Peyer's patch (tissue), 4 donors: ENCODE measurements at places on chromosomes 4 and X. TPM values are rescaled to one million over a fixed set of nuclear protein-coding genes. Genes with fewer than 3 reads are reported as not detected.

DNA sequence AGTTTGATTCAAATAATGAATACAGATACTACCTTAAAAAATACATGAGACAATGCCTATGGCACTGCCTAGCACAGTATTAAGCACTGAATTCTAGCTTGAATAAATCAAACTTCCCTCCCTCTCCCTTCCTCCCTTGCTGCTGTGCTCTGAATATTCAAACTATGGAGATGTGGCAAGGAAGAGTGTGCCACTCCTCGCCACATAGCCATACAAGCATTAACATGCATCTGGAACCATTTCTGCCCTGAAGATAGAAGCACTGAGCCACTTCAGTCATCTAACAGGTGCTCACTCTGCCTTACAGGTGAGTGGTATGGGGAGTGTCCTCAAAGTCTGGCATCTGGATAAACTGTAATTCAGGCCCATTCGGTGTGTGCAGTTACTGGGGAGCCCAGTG lies 276.9 kb downstream of the ARHGAP24 start:
- H3K27ac ChIP-seq: no peak overlapping the region
- H3K27me3 ChIP-seq: no peaks in the 10 kb centered on the region
- H3K4me3 ChIP-seq: no peak overlapping the region
- H3K36me3 ChIP-seq: no peaks in the 10 kb centered on the region
- DNase-seq: no peak

GRCh38 chr4:152935143-152935542 lies 980 bp upstream of the FHDC1 start:
- no peak overlapping the region for H3K27ac ChIP-seq
- peak; percentile 69 for DNase-seq
- peaks cover 22% of the 10 kb centered on the region for H3K4me1 ChIP-seq
- H3K27me3 ChIP-seq: no peaks in the 10 kb centered on the region
- H3K36me3 ChIP-seq: no peaks in the 10 kb centered on the region

- peaks cover 4% of the 10 kb centered on the region for H3K4me1 ChIP-seq
- no peaks in the 10 kb centered on the region for H3K36me3 ChIP-seq
- no peak for DNase-seq
- H3K4me3 ChIP-seq: no peak overlapping the region
- H3K27ac ChIP-seq: no peak overlapping the region
These were observed 47.8 kb downstream of the CLCN3 start for GRCh38 chr4:169668069-169668721.

GRCh38 chr4:170088716-170089115 lies 1.0 kb downstream of the AADAT start:
- peak overlapping the region; percentile 61 for H3K4me3 ChIP-seq
- DNase-seq: no peak
- H3K4me1 ChIP-seq: no peaks in the 10 kb centered on the region
- no peaks in the 10 kb centered on the region for H3K27me3 ChIP-seq

GRCh38 chr4:1130316-1131186 lies 17.2 kb upstream of the RNF212 start:
- H3K4me3 ChIP-seq: no peak overlapping the region
- no peaks in the 10 kb centered on the region for H3K4me1 ChIP-seq
- DNase-seq: peak; percentile 59

DNA sequence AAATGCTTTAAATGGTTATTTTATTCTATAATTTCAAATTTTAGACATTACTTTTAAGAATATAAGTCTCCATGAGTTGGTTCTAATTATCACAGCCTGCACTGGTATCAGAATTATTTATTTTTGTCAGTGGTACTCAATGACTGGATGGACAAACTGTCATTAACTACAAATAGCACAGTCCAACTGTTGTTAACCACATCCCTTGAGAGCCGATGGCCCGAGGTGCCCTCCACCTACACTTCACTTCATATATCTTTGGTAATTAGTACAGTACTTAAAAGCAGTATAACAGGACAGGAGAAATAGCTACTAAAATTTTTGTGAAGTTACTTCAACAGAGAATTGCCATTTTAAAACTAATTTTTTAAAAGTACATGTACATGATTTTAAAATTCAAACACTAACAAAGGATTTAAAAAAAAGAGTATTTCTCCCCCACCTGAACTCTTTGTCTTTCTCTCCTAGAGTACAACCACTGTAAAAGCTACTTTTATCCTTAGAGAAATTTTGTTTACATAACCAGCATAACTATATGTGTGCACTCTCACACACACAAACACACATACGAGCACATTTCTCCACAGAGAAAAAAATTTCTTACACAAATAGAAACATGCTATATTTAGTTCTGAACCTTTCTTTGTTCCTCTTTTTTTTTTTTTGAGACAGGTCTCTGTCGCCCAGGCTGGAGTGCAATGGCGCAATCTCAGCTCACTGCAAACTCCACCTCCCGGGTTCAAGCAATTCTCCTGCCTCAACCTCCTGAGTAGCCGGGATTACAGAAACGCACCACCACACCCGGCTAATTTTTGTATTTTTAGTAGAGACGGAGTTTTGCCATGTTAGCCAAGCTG lies 6.5 kb downstream of the TIFA start:
- H3K27me3 ChIP-seq: no peaks in the 10 kb centered on the region
- no peaks in the 10 kb centered on the region for H3K36me3 ChIP-seq
- H3K4me1 ChIP-seq: no peaks in the 10 kb centered on the region
- DNase-seq: no peak

GRCh38 chr4:109977854-109978501 lies 65.3 kb downstream of the EGF start:
- no peak overlapping the region for H3K4me3 ChIP-seq
- no peaks in the 10 kb centered on the region for H3K36me3 ChIP-seq
- H3K27ac ChIP-seq: no peak overlapping the region
- no peak for DNase-seq
- H3K4me1 ChIP-seq: no peaks in the 10 kb centered on the region
- no peaks in the 10 kb centered on the region for H3K27me3 ChIP-seq

- H3K36me3 ChIP-seq: no peaks in the 10 kb centered on the region
- H3K4me1 ChIP-seq: no peaks in the 10 kb centered on the region
- no peaks in the 10 kb centered on the region for H3K27me3 ChIP-seq
These were observed 443.0 kb downstream of the GPM6A start for GRCh38 chr4:175369087-175369486.

- H3K36me3 ChIP-seq: no peaks in the 10 kb centered on the region
- no peak overlapping the region for H3K27ac ChIP-seq
- no peaks in the 10 kb centered on the region for H3K27me3 ChIP-seq
- DNase-seq: no peak
- H3K4me3 ChIP-seq: no peak overlapping the region
- no peaks in the 10 kb centered on the region for H3K4me1 ChIP-seq
These were observed 1080.3 kb downstream of the ARAP2 start for GRCh38 chr4:35164063-35164462.

DNA sequence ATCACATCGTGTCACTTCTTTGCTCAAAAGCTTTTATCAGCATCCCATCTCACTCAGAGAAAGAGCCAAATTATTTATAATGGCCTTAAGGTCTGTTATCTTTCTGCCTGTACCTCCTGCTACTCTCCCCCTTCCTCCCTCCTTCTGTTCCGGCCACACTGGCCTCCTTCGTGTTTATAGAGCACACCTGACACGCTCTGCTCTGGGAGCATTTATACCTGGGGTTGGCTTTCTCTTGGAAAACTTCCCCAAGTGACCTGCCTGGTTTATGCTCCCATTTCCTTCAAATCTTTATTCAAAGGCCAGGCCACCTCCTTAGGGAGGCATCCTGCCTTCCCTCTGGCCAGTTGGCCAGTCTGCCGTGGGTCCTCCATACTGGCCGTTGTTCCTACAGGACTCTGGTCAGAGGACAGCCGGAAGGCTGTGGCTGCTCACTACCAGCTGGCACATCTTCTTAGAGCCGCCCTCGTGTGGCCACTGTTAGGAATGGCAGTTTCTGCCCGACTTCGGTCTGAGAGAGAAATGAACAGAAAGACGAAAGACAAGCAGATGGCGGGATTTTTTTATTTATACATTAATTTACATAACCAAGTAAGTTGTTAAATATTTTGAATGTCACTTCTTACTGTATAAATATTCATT lies 80.2 kb upstream of the CBLL2 start:
- H3K4me3 ChIP-seq: no peak overlapping the region
- H3K27ac ChIP-seq: no peak overlapping the region
- H3K4me1 ChIP-seq: no peaks in the 10 kb centered on the region
- H3K36me3 ChIP-seq: no peaks in the 10 kb centered on the region
- peak; percentile 82 for DNase-seq

GRCh38 chr4:40502934-40503333 lies 126.7 kb downstream of the RBM47 start:
- H3K36me3 ChIP-seq: no peaks in the 10 kb centered on the region
- no peak overlapping the region for H3K27ac ChIP-seq
- no peak for DNase-seq
- H3K27me3 ChIP-seq: no peaks in the 10 kb centered on the region
- no peaks in the 10 kb centered on the region for H3K4me1 ChIP-seq

GRCh38 chr4:98746936-98747335 lies 88.5 kb upstream of the TSPAN5 start:
- no peak overlapping the region for H3K27ac ChIP-seq
- H3K27me3 ChIP-seq: no peaks in the 10 kb centered on the region
- H3K4me1 ChIP-seq: no peaks in the 10 kb centered on the region
- H3K4me3 ChIP-seq: no peak overlapping the region
- no peak for DNase-seq

GRCh38 chr4:67581208-67581857 lies 22.8 kb downstream of the STAP1 start:
- H3K4me3 ChIP-seq: no peak overlapping the region
- no peaks in the 10 kb centered on the region for H3K27me3 ChIP-seq
- H3K36me3 ChIP-seq: no peaks in the 10 kb centered on the region
- no peak for DNase-seq
- H3K4me1 ChIP-seq: no peaks in the 10 kb centered on the region
- H3K27ac ChIP-seq: no peak overlapping the region

- no peak overlapping the region for H3K27ac ChIP-seq
- H3K36me3 ChIP-seq: no peaks in the 10 kb centered on the region
- DNase-seq: no peak
- no peaks in the 10 kb centered on the region for H3K4me1 ChIP-seq
- H3K27me3 ChIP-seq: no peaks in the 10 kb centered on the region
- no peak overlapping the region for H3K4me3 ChIP-seq
These were observed 183.4 kb downstream of the KIT start for GRCh38 chr4:54840992-54841768.

GRCh38 chrX:23937100-23937499 lies 29.3 kb downstream of the CXorf58 start:
- no peak overlapping the region for H3K27ac ChIP-seq
- no peaks in the 10 kb centered on the region for H3K4me1 ChIP-seq
- no peaks in the 10 kb centered on the region for H3K36me3 ChIP-seq
- DNase-seq: no peak
- H3K27me3 ChIP-seq: no peaks in the 10 kb centered on the region

DNA sequence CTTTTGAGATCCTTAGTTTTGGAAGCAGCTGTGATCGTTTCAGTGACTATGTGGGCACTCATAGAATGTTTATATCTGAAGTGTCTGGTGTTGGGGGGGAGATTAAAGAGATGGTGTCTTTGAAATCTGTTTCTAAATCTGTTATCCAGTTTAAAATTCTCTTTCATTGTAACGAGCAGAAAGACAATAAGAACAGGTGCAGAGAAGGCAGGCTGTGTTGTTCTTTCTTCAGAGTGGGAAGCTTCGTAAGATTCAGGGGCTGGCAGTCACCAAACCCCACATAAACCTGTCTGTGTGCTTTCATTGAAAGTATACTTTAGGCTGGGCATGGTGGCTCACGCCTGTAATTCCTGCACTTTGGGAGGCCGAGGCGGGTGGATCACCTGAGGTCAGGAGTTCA lies 16.3 kb upstream of the DHRSX start:
- H3K36me3 ChIP-seq: no peaks in the 10 kb centered on the region
- H3K27ac ChIP-seq: peak overlapping the region; percentile 31
- no peaks in the 10 kb centered on the region for H3K4me1 ChIP-seq
- no peak for DNase-seq

DNA sequence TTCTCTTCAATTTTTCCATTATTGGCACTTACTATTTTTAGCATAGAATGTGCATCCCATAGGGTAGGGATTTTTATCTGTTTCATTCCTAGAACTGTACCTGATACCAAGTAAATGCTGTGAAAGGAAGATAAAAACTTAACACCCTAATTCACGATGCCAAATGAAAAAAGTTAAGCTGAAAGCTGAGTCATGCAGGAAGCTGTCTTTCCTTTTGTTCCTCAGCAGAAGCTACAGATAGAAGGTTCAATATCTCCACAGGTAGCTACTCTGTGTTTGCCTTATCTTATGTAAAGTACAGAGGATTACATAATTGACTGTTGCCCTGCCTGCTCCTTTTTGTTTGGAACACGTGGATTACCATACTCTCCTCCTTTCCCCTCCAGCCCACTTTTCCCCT lies 77.0 kb downstream of the LRP2BP start:
- H3K36me3 ChIP-seq: no peaks in the 10 kb centered on the region
- no peaks in the 10 kb centered on the region for H3K4me1 ChIP-seq
- no peaks in the 10 kb centered on the region for H3K27me3 ChIP-seq

DNA sequence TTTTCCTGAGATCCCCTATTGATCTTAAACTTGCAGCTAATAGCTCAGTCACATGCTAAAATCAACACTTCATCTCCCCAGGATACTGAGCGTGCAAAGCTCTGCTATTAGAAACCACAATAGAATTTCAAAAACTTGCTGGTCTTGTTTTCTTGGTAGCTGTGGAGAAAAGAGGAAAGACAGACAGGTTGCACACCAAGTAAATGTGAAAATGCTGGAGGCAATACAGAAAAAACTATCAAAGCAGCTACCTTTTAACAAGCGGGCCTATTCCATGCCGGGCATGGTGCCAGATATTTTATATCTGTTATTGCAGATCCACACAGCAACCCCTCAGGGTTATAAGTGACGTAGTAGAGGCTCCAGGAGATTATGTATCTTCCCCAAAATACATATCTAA lies 171.9 kb downstream of the DCTD start:
- no peaks in the 10 kb centered on the region for H3K27me3 ChIP-seq
- H3K4me1 ChIP-seq: no peaks in the 10 kb centered on the region

DNA sequence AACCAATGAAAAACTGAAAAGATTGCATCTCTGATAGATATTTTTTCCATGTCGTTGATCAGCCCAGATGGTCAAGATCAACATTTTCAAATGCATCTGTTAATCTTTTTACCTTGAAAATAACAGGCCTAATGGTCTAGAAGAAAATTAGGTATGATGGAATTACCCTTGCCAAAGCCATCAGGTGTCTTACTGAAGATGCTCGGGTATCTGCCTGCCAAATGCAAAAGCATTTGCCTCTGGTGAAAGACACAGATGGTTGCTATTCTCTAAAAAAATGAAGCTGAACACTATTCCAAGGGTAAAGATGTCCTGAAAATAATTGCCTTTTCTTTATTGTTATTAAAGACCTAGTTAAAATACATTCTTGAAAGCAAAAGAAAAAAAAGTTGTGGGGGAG lies 126.0 kb downstream of the FNIP2 start:
- no peaks in the 10 kb centered on the region for H3K27me3 ChIP-seq
- H3K27ac ChIP-seq: no peak overlapping the region
- H3K4me1 ChIP-seq: no peaks in the 10 kb centered on the region
- no peaks in the 10 kb centered on the region for H3K36me3 ChIP-seq
- no peak for DNase-seq
- H3K4me3 ChIP-seq: no peak overlapping the region

Gene COL4A5
- 18.2 TPM for total RNA-seq

Gene DRD5
- total RNA-seq: not detected

Gene IRS4
- not detected for total RNA-seq

Gene TXLNG
- 20.6 TPM for total RNA-seq

Gene GUCY1A1
- 5.9 TPM for total RNA-seq

Gene SPATA18
- 3.4 TPM for total RNA-seq

Gene BEX5
- total RNA-seq: not detected
